Activated CD8-positive, alpha-beta T cell treated with anti-CD3 and anti-CD28 coated beads, Interleukin-2, amount 10 ng/mL, durations not matched to agents 7 days and 5 days (primary cell): ENCODE measurements at places on chromosomes 7 and 10.

GRCh38 chr7:92682903-92683539, 92.8 kb upstream of the FAM133B start:
- no peak for DNase-seq

DNA sequence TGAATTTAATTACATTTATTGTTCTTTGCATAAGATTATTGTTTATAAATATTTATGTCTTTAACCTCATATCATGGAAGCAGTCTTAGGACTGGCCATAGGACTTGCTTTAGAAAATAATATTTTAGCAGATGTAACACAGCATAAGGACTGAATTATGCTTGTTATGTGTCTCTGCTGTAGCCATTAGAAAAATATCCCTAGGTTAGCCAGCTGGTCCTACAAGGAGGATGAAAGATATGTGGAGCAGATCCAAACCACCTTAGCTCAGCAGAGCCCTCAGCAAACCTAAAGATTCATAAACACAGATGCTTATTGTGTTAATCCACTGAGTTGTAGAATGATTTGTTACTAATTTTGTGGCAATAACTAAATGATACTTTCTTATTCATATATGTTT, 166.0 kb upstream of the COL1A2 start:
- no peak for DNase-seq

GRCh38 chr10:119669331-119669730, 18.2 kb downstream of the BAG3 start:
- DNase-seq: no peak

- no peak for DNase-seq
Observed at GRCh38 chr7:14446829-14447228, 455.7 kb downstream of the DGKB start.

DNA sequence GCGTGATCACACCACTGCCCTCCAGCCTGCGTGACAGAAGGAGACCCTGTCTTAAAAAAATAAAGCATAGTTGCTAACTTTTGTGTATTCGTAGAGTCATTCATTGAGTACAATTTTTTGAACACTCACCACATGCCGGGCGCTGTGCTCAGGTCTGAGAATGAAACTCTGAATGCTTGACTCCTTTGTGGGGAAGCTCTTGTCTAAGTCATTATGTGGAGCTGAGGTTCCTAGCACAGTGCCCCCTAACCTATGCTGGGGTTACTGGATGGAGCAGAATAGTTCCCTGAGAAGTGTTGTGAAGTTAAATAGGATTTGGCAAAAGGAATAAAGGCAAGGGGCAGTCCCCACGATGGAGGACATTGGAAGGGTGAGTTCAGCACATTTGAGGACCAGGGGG, 123.3 kb downstream of the CELF2 start:
- no peak for DNase-seq

DNA sequence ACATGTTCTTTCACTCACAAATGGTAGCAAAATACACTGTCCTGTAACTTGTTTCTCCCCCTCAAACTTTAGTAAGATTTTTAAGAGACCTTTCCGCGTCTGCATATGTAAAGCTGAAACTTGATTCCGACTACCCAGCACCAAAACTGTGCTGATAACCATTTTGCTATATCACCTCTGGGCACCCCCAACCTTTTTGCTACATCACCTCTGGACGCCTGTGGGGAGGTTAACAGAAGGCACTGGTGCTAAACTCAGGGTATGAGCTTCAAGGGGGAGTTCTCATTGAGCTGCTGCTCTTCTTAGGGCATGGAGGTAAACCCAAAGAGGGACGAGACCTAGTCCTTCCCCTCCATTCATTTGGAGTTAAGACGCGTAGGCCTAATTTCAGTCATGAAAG, 67.6 kb upstream of the NFE2L3 start:
- no peak for DNase-seq

- no peak for DNase-seq
Observed at GRCh38 chr10:15516256-15517085, 145.4 kb upstream of the FAM171A1 start.

GRCh38 chr7:28483908-28484605, 71.7 kb downstream of the CREB5 start:
- no peak for DNase-seq

- no peak for DNase-seq
Observed at GRCh38 chr7:90574146-90574819, 21.8 kb upstream of the CDK14 start.

- DNase-seq: no peak
Observed at GRCh38 chr7:22633286-22633953, 93.6 kb upstream of the IL6 start.

- DNase-seq: peak; percentile 52
Observed at GRCh38 chr10:96720422-96721206, at the start of gene PIK3AP1. Gene PIK3AP1, minus strand, starts transcription at chr10:96720514. Its CDS starts 120 bp downstream, at chr10:96720394.

GRCh38 chr10:78236416-78237015, 202.9 kb downstream of the RPS24 start:
- DNase-seq: no peak

- no peak for DNase-seq
Observed at GRCh38 chr10:117955176-117955575, 91.6 kb downstream of the RAB11FIP2 start.

DNA sequence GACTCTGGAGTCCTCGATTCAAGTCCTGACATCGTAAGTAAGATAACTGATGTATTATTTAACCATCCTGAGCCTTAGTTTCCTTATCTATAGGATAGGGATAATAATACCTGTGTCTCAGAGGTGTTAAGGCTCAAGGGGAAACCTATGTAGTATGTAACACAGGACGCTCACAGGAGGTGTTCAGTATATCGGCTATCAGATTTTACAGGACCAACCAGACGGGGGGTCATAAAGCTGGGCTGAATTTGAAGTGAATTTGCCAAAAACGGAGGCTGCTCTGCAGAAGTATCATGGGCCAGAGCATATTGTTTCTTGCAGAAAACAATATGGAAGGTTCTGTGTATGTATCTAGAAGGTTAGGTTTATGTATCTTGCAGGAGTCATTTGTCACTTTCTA, 11.1 kb upstream of the ZNF282 start:
- no peak for DNase-seq

GRCh38 chr7:42227936-42228591, 8.9 kb downstream of the GLI3 start:
- no peak for DNase-seq

DNA sequence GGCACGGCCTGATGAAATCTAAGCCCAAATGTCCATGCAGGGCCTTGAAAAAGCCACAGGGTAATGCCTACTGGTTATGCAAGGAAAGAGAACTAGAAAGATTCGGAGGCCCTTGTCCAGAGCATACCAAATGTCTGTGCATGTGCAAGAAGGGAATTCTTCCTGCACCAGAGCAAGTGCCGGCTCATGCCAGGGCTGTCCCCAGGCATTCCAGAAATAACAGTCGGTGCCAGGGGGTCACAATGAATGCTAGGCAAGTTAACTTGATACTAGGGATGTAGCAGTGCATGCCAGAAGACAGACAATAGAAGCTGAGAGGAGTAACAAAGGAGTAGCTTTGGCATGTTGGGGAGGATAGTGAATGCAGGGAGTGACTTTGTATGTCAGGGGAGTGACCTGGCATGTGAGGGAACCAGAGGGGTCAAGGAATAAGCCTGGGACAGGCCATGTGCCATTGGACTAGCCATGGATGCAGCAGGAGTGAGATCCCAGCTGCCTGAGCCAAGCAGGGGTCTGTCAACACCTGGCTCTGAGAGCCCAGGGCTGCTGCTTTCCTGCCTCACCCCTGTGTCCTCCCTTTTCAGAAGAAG, 119.5 kb upstream of the UNC5B start:
- DNase-seq: peak; percentile 12

DNA sequence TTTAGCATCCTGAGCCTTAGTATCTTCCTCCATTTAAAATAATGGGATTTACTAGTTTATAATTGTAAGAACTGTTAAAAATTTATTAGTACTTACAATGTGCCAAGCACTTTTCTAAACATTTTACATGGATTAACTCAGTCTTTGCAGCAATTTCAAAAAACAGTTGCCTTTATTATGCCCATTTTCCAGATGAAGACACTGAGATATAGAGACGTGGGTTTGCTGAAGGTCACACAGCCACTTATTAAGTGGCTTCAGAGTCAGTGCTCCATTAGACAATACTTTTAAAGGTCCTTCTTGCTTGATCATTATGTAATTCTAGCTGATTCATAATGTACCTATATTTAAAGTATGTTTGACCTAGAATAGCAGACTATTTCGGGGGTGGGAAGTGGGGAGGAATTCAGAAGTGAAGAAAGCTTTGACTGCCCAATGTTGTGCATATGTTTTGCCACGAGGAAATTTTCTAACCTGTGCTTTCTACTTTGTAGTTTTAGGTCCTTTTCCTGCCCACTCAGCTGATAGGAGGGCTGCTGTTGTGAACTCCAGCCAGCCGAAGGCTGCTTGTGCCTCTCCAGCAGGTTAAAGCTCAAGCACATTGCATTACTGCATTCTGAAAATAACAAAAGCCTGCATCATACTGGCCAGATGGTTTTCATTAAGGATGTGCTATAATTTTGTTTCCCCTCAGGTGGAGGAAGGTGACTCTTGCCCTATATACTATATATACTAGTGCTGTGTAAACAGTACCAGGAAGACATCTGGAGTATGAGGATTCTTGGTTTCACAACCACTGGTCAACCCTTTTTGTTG, 4.3 kb downstream of the PLEKHA8 start:
- DNase-seq: no peak

- DNase-seq: no peak
Observed at GRCh38 chr10:67269828-67270227, 344.0 kb downstream of the LRRTM3 start.

GRCh38 chr10:45657033-45657926, 15.3 kb downstream of the ZFAND4 start:
- no peak for DNase-seq

GRCh38 chr7:80827239-80827633, 91.6 kb downstream of the SEMA3C start:
- no peak for DNase-seq

GRCh38 chr7:2044311-2044882, 188.3 kb downstream of the MAD1L1 start:
- DNase-seq: no peak

DNA sequence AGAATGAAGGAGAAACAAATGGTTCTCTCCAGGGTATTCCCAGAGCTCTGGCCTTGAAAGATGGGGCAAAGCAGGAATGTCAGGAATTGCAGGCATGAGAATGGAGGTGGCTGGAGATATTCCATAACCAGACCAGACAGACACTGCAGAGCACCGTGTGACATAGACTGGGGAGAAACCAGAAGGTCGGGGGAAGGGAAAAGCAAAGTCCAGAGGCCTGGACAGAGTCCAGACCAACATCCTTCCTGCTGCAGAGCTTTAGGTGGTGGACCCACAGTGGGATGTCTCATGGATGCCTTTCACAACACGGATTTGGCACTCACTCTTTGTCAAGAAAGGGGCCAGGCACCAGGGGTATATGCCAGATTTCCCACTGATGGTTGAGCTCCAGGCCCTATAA, 177.2 kb upstream of the INHBA start:
- DNase-seq: no peak

- DNase-seq: no peak
Observed at GRCh38 chr7:131157530-131158243, 170.0 kb upstream of the MKLN1 start.

GRCh38 chr10:29783201-29783947, 148.6 kb upstream of the SVIL start:
- no peak for DNase-seq

- DNase-seq: peak; percentile 21
Observed at GRCh38 chr7:120856621-120857352, 1.2 kb downstream of the TSPAN12 start.

DNA sequence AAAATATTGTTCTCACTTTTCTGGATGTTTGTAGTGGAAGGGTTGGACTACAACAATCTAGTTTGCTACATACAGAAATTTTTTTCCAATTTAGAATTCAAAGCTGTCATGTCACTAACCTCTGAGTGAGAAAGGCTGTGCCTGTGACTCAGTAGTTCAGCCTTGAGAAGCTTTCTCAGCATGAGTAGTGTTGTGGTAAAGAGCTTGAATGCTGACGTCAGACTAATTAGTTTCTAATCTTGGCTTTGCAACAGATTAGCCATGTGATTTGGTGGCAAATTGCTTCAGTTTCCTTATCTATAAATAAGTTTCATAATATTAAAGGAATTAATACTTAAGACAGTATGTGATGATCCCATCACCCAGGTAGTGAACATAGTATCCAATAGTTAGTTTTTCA, 83.8 kb downstream of the ABCA13 start:
- DNase-seq: no peak

- no peak for DNase-seq
Observed at GRCh38 chr7:106566672-106567071, 94.3 kb downstream of the CCDC71L start.
